ENCODE measurements at places on chromosomes 7 and 10. TPM values are rescaled to one million over a fixed set of nuclear protein-coding genes. Genes with fewer than 3 reads are reported as not detected.

GRCh38 chr10:79103129-79103528 lies 34.4 kb downstream of the ZMIZ1 start:
- DNase-seq: no peak

DNA sequence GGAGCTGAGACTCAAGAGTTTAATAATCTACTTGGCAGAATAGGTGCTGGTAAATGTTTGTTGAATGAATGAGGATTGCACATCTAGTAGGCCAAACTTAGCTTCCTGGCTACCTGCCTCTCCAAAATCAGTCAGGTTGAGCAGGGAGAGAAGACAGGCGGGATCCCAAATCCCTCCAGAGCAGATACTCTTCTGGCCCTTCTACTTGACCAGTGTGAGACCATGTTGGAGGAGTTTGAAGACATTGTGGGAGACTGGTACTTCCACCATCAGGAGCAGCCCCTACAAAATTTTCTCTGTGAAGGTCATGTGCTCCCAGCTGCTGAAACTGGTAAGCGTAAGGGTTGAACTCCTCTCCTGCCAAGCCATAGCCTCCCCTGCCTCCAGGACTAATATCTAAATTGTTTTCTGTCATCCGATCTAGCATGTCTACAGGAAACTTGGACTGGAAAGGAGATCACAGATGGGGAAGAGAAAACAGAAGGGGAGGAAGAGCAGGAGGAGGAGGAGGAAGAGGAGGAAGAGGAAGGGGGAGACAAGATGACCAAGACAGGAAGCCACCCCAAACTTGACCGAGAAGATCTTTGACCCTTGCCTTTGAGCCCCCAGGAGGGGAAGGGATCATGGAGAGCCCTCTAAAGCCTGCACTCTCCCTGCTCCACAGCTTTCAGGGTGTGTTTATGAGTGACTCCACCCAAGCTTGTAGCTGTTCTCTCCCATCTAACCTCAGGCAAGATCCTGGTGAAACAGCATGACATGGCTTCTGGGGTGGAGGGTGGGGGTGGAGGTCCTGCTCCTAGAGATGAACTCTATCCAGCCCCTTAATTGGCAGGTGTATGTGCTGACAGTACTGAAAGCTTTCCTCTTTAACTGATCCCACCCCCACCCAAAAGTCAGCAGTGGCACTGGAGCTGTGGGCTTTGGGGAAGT lies 2.2 kb upstream of the MBLAC1 start:
- no peak for DNase-seq

DNA sequence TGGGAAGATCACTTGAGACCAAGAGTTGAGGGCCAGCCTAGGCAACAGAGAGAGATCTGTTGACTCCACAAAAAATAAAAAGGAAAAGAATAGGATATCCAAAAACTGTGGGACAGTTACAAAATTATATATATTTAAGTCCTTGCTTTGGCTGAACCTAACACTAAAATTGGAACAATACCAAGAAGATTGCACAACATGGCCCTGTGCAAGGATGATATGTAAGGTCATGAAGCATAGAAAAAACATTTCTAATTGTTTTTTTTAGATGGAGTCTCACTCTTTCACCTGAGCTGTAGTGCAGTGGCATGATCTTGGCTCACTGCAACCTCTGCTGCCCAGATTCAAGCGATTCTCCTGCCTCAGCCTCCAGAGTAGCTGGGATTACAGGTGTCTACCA lies 139.0 kb downstream of the TPST1 start:
- no peak for DNase-seq

The SEMA3D gene
- 11.0 TPM for polyA plus RNA-seq

DNA sequence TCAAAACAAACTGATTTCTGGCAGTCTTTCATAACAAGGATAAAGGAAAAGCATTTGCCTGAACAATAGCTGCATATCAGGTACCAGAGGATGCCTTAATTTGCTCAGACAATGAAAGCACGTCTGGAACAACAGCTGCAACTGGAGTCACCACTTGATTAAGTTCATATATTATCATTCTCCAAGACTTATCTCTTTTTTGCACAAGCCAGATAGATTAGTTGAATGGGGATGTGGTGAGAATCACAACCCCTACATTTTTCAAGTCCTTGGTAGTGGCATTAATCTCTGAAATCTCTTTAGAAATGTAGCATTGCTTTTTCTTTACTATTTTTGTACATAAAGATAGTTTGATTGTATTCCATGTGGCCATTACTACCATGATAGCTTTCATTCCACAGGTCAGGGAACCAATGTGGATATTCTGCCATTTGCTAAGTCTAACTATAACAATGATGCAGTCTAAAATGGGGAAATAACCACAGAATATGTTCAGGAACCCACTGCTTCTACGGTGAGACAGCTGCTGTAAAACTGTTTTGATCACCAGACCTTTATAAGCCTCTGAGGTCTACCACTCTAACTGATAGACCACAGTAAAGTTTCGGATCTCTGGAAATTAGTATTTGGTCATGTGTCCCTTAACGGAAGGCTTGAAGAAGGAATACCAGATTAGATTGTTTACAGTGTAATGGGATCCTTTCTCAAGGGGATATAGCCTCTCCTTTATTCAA lies 1176.2 kb downstream of the DNAJB9 start:
- DNase-seq: no peak

GRCh38 chr7:48512892-48513291 lies 341.6 kb downstream of the ABCA13 start:
- no peak for DNase-seq

DNA sequence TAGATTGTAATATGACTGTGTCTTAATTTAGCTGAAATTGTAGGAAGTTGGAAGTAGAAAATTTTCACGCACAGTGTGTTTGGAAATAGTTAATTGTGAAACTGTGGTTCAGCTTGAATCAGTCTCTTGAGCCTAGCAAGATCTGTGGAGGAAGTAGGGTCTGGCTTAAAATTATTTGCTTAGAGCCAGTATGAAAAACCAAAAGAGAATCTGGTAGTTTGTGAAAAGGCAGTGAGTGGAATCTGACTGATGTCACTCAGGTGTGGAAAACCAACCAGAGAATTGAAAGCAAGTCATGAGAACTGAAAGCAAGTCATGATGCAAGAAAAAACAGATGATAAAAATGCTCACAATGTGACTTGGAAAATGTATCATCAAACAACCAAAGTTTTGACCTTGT lies 11.5 kb downstream of the LIPJ start:
- no peak for DNase-seq

GRCh38 chr10:84632866-84633265 lies 304.5 kb downstream of the CCSER2 start:
- DNase-seq: no peak

- no peak for DNase-seq
Measured at GRCh38 chr7:45646207-45646821, 72.1 kb downstream of the ADCY1 start.

The OR2A1 gene
- 0.63 TPM for polyA plus RNA-seq

The MRLN gene
- 175 TPM for polyA plus RNA-seq

DNA sequence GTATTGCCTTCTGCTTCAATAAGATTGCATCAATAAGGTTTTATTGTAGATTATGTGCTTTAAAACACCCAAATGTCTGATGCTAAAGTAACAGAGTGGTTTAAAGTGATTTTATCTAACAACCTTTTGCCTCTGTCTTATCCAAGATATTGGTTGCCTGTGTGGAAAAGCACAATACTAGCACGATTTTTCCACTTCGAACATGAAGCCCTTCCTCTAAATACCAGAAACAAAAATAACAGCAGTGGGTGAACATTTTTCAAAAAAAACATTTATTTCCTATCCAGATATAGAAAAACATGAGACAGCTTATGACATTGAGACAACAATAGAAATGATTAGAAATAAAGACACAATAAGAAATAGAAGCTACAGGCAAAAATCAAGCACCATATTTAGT lies 59.5 kb upstream of the MDFIC start:
- DNase-seq: no peak

DNA sequence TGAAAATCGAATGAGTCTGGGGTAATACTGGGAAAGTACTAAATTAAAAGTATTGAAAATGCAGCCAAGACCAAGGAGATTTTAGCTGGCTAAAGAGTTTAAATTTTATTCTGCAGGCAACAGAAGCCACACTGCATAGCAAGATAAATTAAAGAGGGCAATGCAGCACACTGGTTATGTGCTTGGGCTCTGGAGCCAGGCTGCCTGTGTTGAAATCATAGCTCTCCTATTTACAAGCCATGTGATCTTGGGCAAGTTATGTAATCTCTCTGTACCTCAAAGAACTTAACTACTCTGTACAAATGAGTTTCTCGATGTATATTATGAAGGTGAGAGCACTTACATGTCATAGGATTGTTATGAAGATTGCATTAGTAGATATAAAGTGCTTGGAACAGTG lies 9.9 kb downstream of the SLC25A13 start:
- DNase-seq: no peak

DNA sequence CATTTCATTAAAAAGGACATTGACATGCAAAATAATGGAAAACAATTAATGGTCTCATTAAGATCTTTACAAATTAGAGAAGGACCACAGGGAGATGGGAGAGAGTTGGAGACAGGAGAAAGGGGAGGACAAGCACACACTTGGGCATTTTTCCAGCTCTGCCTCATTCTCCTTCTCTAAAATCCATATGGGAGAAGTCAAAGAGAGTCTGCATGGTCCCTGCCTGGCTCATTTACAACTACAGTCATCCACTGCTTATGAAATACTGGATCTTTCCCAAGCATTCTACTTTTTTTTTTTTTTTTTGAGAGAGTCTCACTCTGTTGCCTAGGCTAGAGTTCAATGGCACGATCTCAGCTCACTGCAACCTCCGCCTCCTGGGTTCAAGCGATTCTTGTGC lies 518.9 kb upstream of the CELF2 start:
- no peak for DNase-seq

DNA sequence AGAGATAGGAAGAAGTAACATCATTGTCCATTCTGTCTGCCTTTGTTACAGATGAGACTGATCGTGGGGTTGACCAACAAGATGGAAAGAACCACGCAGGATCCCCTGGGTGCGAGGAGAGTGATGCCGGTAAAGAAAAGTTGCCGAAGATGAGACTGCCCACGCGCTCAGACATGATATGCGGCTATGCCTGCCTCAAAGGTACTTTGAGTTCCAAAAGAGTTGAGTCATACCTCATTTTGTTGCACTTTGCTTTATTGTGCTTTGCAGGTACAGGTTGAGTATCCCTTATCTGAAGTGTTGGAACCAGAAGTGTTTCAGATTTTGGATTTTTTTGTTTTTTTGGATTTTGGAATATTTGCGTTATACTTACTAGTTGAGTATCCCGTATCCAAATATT lies 12.2 kb upstream of the CLCN1 start:
- DNase-seq: no peak

DNA sequence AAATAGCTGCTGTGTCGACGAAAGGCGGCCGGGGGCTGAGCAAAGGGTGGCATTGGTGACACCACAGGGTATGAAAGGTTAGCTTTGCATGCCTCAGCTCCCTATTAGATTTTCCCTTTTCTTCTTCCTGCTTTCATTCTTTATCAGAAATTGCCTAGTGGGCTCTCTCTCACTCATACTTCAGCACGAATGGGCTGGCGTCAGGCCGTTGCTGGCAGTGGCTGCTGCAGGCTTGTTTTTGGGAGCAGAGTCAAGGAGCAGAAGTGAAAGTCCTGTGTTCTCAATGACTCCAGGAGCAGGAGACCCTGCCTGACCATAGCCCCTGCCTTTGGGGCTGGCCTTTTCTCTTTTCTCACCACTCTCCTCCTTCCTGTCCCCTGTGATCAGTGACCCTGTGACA lies 318.0 kb downstream of the PLXNA4 start:
- no peak for DNase-seq

All from forelimb muscle (tissue), 1 donor.